Keratinocyte (primary cell): ENCODE measurements at places on chromosomes 3 and 15. TPM values are rescaled to one million over a fixed set of nuclear protein-coding genes. Genes with fewer than 3 reads are reported as not detected.

MANF gene
- 71.1 to 156 TPM (median 143 TPM) in 3 replicates for polyA plus RNA-seq

HCLS1 gene
- 0.03 to 0.42 TPM (median 0.10 TPM) in 3 replicates for polyA plus RNA-seq

EPB42 gene
- not detected in 3 replicates for polyA plus RNA-seq

PTPN23 gene
- polyA plus RNA-seq: 1.3 to 2.7 TPM (median 1.6 TPM) in 3 replicates

ACTRT3 gene
- polyA plus RNA-seq: 2.5 to 3.4 TPM (median 2.9 TPM) in 3 replicates

GRCh38 chr3:72338942-72339669 lies 509.1 kb downstream of the SHQ1 start:
- H3K36me3 ChIP-seq: no peaks in the 10 kb centered on the region
- H3K27me3 ChIP-seq: no peaks in the 10 kb centered on the region
- H3K4me3 ChIP-seq: no peak overlapping the region
- peak; percentile 96 for DNase-seq
- H3K27ac ChIP-seq: peak overlapping the region; percentile 84

DNA sequence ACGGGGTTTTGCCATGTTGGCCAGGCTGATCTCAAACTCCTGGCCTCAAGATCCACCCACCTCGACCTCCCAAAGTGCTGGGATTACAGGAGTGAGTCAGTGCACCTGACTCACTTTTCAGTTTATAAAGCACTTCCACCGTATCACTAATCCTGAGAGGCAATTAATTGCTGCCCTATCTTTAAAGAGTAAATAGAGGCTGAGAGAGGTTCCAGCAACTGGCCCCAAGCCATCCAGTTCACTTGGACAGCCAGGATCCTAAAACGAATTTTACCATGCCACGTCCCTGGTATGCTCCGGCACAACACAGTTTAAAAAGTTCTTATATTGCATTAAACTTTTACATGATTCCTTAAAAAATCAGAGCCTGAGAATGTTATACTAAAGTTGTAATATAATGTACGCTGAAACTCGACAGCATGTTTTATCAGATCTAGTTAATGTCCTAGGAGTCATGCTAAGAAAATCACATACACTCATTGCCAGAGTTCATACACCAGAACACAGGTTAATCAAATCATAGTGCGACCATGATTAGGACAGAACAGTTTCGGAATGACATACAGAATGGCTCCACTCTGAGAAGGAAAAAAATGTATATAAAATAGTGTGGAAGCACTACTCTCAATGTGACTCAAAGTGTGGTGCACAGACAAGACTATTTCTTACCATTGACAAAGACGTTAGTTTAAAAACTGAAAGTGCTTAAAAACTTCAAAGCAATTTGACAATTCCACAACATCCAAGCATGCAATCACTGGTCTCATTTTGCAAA lies 125.4 kb downstream of the ULK4 start:
- H3K27me3 ChIP-seq: no peaks in the 10 kb centered on the region
- no peaks in the 10 kb centered on the region for H3K4me1 ChIP-seq
- no peak for DNase-seq
- no peak overlapping the region for H3K27ac ChIP-seq
- no peak overlapping the region for H3K4me3 ChIP-seq

DNA sequence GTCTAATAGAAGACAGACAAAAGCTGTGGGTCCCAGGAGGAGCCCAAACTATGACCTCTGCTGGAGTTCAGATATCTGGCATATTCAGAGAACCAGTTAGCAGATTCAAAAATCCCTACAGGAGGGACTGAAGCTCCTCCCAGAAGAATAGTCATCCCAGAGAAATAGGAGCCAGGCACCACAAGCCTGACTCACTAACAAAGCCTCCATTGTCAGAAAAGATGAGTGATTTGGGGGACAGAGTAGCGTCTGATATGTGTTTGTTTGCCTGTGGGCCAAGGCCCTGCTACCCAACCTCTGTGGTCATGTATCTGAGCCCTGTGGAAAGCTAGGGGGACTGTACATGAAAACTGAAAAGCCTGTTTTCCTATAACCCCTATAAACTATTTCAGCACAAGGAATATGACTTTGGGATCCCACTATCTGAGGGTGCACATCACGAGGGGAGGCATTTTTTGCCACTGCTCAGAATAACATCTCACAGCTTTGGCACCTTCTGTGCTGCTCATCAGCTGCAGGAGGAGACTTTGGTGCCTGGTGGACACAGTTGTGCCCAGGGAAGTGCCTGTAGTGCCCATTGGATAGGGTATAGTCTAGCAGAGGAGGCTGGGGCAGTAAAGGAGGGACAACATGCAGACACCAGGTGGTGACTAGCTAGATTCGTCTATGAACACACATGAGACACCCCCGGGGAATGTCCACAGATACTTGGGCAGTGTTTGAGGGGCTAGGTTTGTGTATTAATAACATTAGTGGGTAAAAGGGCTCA lies 9.7 kb upstream of the LARP6 start:
- no peak overlapping the region for H3K4me3 ChIP-seq
- H3K27ac ChIP-seq: peak overlapping the region; percentile 75
- DNase-seq: peak; percentile 49
- no peaks in the 10 kb centered on the region for H3K27me3 ChIP-seq
- H3K36me3 ChIP-seq: no peaks in the 10 kb centered on the region

DNA sequence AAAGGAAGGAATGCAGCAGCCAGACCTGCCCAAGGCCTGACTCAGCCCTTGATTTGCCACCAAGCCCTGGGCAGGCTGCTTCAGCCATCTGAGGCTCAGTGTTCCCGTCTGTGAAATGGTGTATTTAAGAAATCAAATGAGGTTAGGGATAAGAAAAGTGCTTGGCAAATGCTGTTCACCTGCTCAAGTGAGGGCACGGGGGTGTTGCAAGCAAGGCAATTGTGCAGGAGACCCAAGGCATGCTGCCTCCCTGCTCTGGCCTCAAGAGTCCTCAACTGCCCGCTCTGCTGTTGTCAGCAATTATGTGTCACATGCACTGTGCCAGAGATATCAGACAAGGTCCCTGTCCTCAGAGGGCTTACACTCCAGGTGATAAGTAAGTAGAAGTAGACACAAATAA lies 101.8 kb downstream of the TPRA1 start:
- H3K4me3 ChIP-seq: no peak overlapping the region
- H3K4me1 ChIP-seq: no peaks in the 10 kb centered on the region
- H3K27me3 ChIP-seq: peaks cover 7% of the 10 kb centered on the region
- H3K36me3 ChIP-seq: no peaks in the 10 kb centered on the region
- H3K27ac ChIP-seq: no peak overlapping the region

DNA sequence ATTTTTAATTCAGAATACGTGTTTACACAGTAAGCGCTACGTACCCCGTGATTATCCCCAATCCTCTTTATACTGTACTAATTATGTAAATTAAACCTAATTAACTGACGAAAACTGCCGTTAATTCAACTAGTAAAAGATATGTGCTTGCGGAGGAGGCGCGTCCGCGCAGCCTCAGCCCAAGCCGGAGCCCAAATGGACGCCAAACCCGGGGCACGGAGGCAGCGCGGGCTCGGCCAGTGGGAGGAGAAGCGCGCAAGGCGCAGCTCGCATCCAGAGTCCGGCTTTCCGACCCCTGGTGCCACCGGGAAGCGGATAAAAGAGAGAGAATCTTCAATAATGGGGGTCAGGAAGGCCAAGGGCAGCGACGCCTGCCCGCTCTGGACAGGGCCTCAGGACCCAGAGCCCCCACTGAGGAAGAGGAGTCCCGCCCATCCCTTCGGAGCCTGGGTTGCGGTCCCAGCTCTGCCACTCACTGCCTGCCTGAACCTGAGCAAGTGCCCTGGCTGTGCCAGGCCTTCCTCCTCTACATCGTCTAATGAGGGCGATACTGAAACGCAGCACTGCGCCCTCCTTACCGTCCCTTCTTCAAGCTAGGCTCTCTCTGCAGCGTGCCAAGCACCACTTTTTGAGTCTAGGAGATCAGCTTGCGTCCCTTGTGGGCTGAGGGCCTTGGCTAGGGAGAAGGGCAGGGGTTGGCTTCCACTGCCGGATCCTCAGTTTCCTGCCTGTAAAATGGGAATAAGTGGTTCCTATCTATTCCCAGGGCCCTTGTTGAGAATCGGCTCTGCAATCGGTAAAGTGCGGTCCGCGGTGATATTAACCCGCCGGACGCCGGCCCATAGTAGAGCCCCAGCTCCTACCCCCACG lies 5.0 kb upstream of the SKOR1 start:
- no peaks in the 10 kb centered on the region for H3K4me1 ChIP-seq
- peaks cover 79% of the 10 kb centered on the region for H3K27me3 ChIP-seq
- H3K36me3 ChIP-seq: no peaks in the 10 kb centered on the region
- no peak overlapping the region for H3K4me3 ChIP-seq
- DNase-seq: no peak

GRCh38 chr15:98330692-98331435 lies 317.5 kb upstream of the IGF1R start:
- H3K27ac ChIP-seq: no peak overlapping the region
- no peaks in the 10 kb centered on the region for H3K27me3 ChIP-seq
- no peaks in the 10 kb centered on the region for H3K36me3 ChIP-seq
- H3K4me1 ChIP-seq: no peaks in the 10 kb centered on the region

DNA sequence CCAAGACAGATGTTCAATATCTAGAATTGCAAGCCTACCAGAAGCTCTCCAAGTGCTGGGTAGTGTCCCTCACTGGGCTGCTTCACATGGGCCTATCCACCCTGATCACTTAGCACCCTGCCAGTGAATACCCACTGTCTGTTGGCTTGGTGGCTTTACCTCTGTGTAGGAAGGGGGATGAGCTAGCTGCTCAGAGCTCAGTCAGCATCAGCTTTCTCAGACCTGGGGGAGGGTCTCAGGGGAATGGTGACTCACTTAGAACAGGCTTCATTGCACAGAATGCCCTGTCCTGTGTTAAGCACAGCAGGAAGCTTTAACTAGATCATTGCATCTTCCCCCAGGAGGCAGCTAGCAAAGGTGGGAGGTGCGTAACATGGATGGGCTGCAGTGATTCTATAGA lies 209.8 kb downstream of the PDCD6IP start:
- H3K27ac ChIP-seq: no peak overlapping the region
- no peak for DNase-seq
- H3K4me3 ChIP-seq: no peak overlapping the region
- no peaks in the 10 kb centered on the region for H3K27me3 ChIP-seq
- no peaks in the 10 kb centered on the region for H3K36me3 ChIP-seq
- H3K4me1 ChIP-seq: peaks cover 13% of the 10 kb centered on the region

DNA sequence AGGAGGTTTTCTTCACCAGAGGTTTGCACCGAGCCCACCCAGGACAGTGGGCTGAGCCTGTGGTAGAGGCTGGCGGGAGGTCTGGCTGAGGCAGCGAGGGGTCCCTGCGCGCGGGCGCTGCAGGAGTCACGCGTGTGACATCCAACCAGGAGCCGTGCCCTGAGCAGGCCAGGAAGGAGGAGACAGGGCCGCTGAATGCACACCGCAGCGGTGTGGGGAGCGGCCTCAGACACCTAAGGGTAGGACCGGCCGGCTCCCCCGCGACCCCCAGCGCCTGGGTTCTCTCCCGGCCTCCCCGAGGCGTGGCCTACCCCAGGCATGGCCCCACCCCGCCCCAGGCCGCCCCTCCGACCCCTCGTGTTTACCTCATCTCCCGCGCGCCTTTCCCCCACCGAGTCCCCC lies 412 bp downstream of the SLC41A3 start:
- no peaks in the 10 kb centered on the region for H3K27me3 ChIP-seq
- H3K27ac ChIP-seq: peak overlapping the region; percentile 64
- peaks cover 19% of the 10 kb centered on the region for H3K4me1 ChIP-seq
- DNase-seq: no peak
- no peaks in the 10 kb centered on the region for H3K36me3 ChIP-seq

- H3K4me3 ChIP-seq: no peak overlapping the region
- no peaks in the 10 kb centered on the region for H3K4me1 ChIP-seq
- peaks cover 21% of the 10 kb centered on the region for H3K27me3 ChIP-seq
- H3K27ac ChIP-seq: no peak overlapping the region
- DNase-seq: no peak
These were observed 21.1 kb upstream of the GP9 start for GRCh38 chr3:129039271-129040038.

DNA sequence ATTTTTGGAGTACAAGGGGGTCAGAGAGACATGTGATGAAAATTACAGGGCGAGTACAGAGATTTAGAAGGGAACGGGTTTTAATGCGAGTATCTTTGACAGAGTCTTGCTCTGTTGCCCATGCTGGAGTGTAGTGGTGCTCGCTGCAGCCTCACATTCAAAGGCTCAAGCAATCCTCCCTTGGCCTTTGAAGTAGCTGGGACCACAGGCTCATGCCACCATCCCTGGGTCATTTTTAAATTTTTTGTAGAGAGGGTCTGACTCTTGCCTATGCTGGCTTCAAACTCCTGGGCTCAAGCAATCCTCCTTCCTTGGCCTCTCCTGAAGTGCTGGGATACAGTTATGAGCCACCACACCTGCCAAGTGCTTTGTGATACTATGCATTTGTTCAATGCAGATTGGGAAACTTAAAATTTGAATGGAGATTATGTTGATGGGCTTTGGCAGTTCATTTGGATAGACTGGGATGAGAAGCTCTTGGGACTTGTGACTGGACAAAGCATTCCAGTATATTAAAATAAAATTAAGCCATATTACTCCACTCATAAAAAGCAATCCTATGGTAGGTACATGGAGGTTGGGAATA lies 4.0 kb upstream of the LMLN start:
- no peak for DNase-seq
- H3K27me3 ChIP-seq: no peaks in the 10 kb centered on the region
- H3K27ac ChIP-seq: no peak overlapping the region
- peaks cover 33% of the 10 kb centered on the region for H3K4me1 ChIP-seq

DNA sequence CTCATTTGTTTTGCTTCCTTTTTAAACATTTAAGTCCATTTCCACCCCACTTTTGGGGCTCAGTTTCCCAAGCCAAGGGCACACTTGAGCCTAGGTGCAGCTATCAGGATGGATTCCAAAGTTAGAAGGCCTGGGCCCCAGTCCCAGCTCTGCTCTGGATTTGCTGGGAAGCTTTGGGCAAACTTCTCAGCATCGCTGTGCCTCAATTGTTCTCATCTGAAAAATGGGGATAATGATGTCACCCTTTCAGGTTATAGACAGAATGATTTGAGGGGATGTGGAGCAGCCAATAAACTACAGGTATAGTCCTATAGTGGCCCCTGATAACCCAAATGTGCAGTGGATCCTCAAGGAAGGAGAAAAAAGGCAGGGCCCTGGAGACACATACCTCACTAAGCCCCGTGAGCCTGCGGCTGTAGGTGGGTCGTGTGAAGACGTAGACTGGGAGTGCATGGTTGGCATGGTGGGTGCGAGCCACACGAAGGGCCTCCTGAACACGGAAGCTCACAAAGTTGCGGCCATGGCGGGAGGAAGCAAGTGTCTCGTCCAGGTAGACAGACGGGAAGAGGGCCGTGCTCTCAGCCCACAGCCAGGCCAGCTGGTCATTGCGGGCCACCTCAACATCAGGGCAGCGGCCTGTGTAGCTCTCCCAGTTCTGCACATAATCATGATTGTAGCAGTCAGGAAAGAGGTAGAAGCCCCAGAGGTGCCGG lies 3.2 kb downstream of the HYAL2 start:
- H3K36me3 ChIP-seq: peaks cover 13% of the 10 kb centered on the region
- DNase-seq: no peak
